Epithelial cell of umbilical artery (primary cell): ENCODE measurements at places on chromosomes 3 and 15. TPM values are rescaled to one million over a fixed set of nuclear protein-coding genes. Genes with fewer than 3 reads are reported as not detected.

Gene TMEM39A
- total RNA-seq = 26.6 and 59.7 TPM in 2 replicates

Gene RGMA
- not detected in 2 replicates for total RNA-seq

Gene SLC2A2
- total RNA-seq = not detected in 2 replicates

Gene TGM4
- 0.15 TPM in 1 of 2 replicates, not detected in the other for total RNA-seq

Gene RAD51
- 5.8 and 9.6 TPM in 2 replicates for total RNA-seq

Gene RAB6B
- 0.32 and 0.61 TPM in 2 replicates for total RNA-seq

Gene ABI3BP
- total RNA-seq = 8.1 and 54.3 TPM in 2 replicates
